Fibroblast of upper back skin (primary cell): ENCODE measurements at places on chromosomes 4 and X.

GRCh38 chr4:94508806-94509205 lies 57.1 kb downstream of the PDLIM5 start:
- DNase-seq = peak; percentile 68

- no peak for DNase-seq
Observed at GRCh38 chr4:94284889-94285288, 57.7 kb downstream of the HPGDS start.

- DNase-seq = no peak
Observed at GRCh38 chr4:67366311-67366861, 178.9 kb downstream of the CENPC start.

DNA sequence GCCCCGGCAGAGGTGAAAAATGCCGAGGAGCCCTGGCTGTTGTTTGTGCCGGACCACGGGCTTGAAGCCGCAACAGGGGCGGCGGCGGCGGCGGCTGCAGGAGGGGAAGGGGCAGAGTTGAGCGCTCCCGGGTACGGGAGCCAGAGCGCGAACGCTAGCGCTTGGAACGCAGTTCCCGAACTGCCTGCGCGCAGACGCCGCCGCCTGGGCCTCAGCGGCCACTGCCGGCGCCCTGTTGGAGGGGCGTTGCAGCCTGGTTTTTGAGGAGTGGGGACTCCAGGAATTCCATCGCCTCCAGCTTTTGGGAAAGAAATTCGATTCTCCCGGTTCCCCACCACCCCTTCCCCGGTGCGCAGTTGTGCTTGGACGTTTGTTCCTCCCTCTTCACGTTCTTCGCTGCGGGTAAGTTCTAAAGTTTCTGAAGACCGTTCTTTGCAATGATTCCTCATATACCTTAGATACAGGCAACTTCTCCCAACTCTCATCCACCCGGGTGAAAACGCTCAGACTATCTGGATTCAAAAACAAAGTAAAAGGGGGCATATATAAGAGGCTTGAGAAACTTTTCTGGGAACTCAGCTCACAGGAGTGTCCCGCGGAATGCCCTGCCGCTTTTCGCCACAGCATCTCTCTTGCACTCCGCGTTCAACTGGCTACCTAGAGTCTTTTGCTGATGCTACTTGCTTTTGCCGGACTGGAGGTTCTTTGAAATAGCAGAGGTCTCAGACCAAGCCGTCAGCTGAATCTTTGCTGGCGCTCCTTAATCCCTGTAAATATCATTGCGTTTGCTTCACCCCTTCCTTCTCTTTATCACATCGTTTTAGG lies 1.0 kb downstream of the FAT4 start:
- peak; percentile 46 for DNase-seq

DNA sequence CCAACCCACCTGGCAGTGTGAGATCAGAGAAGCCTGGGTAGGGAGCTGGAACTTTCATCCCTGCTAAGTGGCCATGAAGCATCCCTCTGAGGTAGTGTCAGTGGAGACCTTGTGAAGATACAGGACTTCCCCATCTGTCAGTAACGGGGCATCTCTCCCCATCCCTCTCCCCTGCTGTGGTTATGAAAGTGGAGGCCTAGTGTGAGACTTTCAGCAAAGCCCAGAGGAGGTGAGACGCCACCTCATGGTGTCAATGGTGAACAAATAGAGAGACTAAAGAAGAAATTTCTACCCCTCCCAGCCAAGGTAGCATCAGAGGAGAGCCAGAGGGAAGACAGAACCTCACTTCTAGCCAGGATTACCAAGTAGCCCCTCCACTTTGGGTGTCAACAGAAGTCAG lies 150.2 kb downstream of the VEGFC start:
- DNase-seq = no peak

DNA sequence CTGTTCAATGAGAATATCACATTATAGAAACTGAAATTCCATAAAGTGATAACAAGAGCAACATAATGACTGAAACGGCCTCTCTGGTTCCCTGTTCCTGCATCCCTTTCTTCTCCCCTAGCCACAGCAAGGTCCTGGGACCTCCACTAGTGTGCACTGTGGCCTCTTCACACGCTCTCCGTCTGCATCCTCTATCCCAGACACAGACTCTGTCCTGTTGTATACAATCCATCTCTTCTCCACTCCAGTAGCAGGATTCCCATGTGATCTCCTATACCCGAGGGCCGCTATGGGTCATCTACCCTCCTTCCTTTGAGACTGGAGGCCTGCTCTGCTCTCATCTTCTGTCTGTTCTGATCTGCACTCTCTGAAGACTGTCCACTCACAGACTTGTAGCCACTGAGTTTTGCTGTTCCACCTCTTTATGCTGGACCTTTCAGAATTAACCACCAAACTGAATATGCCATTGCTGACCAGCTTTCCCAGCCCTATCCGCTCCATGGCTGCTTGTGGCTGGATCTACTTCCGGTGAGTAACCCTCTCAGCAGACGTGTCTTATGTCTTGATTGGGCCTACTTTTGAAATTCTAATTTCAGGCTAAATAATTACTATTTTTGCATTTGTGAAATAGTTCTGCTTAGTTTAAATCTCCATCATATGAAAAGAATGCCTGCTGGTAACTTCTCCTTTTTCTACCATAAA lies 105.1 kb upstream of the NAP1L5 start:
- DNase-seq = no peak

GRCh38 chr4:155407480-155407879 lies 30.7 kb upstream of the MAP9 start:
- no peak for DNase-seq

DNA sequence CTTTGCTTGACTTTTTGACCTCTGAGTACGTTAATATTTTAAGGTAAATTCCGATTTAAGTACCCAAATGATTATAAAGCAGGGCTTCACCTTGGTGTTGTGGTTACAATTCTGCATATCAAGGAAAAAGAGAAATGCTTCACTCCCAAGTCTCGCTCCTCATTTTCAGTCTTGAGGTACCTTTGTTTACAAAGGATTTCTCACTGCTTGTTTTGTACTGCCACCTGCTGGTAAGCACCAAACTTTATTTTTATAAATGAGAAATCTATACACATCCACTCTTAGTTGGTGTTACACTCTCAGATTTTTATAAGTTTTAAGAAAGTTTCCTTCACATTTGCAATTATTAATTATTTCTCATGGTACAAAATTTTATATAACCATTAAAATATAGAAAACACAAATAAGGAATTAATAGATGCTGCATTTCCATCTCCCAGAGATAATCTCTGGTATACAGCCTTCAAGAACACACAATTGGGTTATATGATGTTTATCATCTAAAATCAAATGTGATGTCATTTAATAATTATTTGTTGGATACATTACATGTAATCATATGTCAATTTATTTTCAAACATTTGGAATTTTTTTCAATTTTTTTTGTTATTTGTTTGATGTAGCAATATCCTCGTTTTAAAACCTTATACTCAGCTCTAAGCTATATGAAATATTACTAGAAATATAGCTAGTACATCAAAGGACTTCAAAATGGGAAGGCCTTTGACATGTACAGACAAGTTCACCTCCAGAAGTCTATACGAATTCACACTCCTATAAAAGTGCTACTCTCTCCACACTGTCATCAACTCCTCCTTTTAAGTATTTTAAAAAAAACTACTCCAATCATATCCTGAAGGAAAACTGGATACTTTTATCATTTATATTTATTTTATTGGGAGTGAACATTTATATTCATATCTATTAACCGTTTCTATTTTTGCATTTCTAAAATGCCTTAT lies 179.9 kb downstream of the KCNIP4 start:
- peak; percentile 40 for DNase-seq

DNA sequence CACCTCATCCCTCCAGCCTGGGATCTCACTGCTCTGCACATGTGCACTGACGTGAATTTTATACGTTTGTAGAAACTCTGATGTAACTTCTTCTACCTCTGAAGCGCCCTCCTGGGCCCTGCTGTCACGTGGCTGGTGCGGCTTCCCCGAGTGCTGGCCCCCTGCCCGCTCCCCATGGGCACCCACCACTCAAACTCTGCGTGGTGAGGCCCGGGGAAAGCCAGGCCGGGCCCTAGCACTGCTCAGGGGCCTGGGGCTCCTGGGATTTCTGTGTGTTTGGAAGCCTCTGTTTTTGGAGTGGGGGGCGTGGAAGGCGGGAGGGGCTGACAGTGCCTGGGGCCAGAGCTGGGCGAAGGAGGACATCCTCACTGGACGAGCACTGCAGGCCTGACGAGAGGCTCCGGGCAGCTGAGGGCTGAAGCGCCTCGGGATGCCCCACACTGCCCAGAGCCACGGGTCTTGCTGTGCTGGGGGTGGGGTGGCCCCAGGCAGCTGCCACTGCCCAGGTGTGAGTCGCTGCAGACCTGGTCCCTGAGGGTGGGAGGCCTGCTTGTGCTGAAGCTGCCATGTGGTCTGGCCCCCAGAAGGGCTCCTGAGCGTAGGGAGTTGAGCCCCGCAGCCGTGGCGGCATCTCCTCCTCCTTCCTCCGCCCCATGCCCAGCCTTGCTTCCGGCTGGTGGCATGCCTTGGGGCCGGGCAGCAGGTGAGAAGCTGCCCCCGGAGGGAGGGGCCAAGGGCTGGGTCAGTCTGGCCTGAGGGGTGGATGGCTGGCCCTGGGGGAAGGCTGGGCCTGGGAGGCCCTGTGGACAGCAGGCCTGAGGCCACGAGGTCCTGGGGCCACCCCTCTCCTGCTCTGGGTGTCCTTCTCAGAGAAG lies 7.7 kb downstream of the NAT8L start:
- DNase-seq = no peak

GRCh38 chr4:7781993-7782392 lies 157.7 kb downstream of the AFAP1 start:
- no peak for DNase-seq

GRCh38 chr4:23837371-23837770 lies 52.5 kb downstream of the PPARGC1A start:
- DNase-seq = no peak
